ENCODE measurements at places on chromosomes 4 and X. TPM values are rescaled to one million over a fixed set of nuclear protein-coding genes. Genes with fewer than 3 reads are reported as not detected.

GRCh38 chrX:151752847-151753246 is 18.3 kb downstream of the CNGA2 start:
- DNase-seq = no peak

GRCh38 chr4:153790962-153791551 is 2.2 kb upstream of the SFRP2 start:
- no peak for DNase-seq

DNA sequence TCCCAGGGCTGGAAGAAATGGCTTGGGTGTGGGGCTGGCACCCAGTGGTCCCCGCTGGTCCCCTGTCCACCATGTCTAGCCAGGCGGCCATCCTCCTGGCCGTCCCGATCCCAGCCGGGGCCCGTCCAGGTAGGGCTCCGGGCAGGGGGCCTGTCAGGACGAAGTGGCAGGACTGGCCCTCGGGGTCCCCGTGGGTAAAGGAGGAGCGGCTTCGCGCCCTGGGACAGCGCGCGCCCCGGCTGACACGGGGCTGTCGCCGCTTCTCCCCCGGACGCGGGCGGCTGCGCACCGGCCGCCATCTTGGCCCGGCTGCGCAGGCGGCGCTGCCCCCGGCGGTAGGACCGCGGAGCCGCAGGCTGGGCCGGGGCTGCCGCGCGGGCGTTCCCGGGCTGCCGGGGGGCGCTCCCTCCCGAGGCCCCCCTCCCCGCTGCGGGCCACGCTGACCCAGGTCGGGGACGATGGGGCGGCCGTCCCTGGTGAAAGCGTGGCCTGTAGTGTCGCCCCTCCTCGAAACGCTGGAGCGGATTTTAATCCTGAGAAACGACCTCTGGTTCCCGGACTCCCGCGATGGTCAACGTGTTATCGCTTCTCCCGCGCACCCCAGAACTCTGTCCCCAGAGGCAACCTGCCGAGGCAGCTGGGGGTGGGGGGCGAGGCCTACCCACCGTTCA is 60.4 kb upstream of the BCOR start:
- DNase-seq = no peak

- no peak for DNase-seq
Observed at GRCh38 chr4:147987252-147987651, 255.4 kb downstream of the ARHGAP10 start.

GRCh38 chr4:138392751-138393308 is 150.7 kb upstream of the SLC7A11 start:
- DNase-seq = no peak

FAM9A gene
- not detected for total RNA-seq

RTL9 gene
- total RNA-seq = not detected

Measured in T-helper 17 cell (primary cell).